ENCODE measurements at places on chromosomes 16 and 17.

DNA sequence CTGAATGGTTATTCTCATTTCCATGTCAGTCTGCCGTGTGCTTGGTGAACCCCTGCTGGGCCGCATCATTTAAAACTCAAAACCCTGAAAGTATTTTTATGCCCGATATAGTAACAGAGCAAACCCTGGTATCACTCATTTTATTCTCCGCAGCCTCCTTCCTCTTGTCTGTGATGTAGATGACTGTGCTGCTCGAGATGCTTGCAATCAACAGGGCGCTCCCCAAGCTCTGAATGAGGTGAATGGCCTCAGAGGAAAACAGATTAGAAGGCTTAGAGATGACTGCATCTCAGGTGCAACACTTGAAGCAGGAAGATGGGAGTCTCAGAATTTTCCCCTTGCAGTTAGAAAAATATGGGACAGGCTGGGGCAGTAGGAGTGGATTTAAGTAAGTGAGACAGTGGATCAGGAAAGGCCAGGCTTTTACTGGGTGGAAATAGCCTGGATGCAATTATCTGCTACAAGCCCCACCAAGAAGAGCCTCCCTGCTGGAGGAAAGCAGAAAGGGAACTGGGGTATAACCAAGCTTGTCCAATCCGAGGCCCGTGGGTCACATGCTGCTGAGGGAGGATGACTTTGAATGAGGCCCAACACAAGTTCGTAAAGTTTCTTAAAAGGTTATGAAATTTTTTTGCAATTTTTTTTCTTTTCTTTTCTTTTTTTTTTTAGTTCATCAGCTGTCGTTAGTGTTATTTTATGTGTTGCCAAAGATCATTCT, 166.9 kb downstream of the CDH13 start:
- DNase-seq, result no peak

GRCh38 chr17:75895370-75896155, 1.2 kb downstream of the TRIM65 start:
- peak; percentile 56 for DNase-seq

GRCh38 chr17:32971171-32971570, 20.5 kb upstream of the SPACA3 start:
- peak; percentile 24 for DNase-seq

- DNase-seq, result peak; percentile 100
Measured at GRCh38 chr17:81394921-81395599, at the start of gene BAHCC1. Gene BAHCC1 (plus strand): TSS chr17:81395457. CDS start chr17:81399740, 4,283 bp downstream.

DNA sequence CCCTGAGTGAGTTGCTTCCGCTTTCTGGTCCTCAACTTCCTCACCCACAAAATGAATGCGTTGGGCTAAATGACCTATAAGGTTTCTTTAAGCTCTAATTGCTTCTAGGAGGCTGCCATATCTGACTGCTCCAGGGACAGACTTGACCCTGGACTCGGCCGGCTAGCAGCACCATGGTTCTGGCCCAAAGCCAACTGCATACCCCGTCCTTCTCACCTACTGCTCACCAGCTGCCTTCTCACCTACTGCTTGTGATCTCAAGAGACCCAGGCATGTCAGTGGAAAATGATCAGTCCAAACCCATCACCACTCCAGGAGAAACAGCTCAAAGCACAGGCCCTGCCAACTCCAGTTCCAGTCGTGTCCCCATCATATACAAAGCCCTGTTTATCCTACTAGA, 124.3 kb upstream of the IRX5 start:
- DNase-seq, result no peak

GRCh38 chr17:28204751-28205150, 114.2 kb upstream of the TMEM97 start:
- DNase-seq, result peak; percentile 72

DNA sequence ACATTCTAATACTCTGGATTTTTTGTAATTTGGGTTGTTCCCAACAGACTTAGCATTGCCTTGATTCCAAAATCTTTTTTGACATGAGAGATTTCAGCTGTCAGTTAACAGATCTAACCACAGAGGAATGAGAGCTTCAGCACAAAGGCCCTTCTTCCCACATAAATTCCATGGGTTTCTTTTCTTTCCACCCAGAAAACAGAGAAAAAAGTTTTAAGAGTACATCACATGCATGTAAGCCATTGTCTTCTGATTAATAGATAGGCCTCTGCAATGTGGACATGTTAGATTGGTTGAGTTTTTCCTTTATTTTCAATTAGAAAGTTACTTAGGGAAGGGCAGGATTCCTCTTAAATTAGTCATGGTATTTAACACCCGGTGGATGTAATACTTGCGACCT, 939 bp downstream of the MYH8 start:
- no peak for DNase-seq

- DNase-seq, result peak; percentile 58
Measured at GRCh38 chr16:80466024-80466987, 74.5 kb upstream of the DYNLRB2 start.
